ENCODE measurements at places on chromosomes 16 and 17.

DNA sequence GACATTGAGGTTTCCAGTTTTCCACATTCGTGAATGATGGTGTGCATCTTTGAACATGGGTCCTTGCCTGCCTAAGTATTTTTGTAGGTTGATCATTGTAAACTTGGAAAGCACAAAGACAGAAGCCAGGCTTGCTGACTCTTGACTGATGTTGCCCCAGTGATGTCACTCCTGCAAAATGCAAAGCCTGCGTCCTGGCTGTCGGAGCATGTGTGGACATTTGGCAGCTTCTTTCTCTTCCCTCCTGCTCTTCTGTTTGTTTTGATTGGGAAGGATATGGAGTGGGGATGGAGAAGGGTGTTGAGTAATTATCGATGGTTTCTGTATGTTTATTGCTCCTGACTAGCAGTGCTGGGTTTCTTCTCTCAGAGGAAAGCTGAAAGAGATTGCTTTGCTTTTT lies 3.2 kb downstream of the NDE1 start:
- no peak for DNase-seq

DNA sequence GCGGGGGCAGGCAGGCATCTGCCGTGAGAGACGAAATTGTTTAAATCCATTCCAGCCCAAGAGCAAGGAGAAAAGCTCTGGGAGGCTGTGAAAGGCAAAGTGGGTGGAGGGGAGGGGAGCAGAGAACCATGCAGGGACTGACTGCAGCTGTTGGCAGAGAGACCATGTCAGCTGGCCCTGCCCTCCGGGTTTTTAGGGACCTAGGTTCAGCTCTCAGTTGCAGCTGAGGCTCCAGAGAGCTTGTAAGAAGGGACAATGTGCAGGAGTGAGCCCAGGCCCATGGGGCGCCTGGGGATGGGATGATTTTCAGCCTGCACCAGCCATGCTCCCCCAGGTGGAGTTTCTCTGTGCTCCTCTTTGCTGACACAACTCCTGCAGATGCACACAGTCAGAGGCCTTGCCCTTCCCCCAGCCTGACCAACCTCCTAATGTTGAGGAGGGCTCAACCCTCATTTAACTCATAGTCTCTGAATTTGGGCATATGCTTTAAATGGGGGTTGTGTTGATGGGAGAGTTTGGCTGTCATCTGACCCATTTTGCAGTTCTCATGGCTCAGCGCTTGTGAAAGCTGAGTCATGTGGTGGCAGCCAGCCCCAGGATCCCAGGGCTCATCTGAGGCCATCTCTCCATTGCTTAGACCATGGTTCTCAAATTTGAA lies 70.9 kb downstream of the PLXDC1 start:
- no peak for DNase-seq

DNA sequence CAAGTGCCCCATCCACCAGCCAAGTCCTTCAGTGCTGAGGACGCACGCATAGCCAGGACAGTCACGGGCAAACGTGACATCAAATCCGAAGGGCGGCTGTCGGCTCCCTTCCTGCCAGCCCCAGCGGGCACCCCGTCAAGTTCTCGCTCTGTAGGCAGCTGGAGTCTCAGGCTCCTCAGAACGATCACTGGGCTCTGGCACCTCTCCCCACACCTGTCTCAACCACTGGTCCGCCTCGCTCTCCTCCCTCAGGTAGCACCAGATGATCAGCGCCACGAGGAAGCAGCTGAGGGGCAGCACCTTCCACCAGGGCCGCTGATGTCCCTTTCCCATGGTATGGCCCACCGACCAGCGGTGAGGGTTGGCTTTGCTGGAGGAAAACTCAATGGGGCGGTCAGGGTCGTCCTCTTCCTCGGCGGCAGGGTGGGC lies 422 bp downstream of the UQCC4 start:
- no peak for DNase-seq

DNA sequence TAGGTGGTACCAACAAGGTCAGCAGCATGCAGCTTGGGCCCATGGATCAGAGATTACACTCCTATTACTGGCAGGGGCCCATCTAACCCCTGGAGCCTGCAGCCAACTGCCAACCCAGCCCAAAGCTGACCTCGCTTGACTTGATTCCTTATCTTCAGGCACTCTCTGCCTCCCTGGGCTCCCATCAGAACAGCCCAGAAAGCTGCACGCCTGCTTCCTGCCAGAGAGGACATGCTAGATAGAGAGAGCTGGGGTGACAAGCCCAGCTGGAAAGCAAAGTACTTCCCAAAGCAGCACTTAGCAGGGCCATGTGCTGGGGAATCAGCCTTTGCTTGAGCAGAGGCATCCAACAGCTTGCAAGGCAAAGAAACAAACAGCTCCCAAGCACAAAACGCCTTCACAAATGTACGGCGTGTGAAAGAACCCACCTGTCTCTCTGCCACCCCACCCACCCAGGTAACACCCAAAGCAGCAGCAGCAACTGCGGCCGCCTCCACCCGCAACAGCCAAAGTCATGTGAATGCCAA lies 74.2 kb upstream of the NLK start:
- DNase-seq = no peak

DNA sequence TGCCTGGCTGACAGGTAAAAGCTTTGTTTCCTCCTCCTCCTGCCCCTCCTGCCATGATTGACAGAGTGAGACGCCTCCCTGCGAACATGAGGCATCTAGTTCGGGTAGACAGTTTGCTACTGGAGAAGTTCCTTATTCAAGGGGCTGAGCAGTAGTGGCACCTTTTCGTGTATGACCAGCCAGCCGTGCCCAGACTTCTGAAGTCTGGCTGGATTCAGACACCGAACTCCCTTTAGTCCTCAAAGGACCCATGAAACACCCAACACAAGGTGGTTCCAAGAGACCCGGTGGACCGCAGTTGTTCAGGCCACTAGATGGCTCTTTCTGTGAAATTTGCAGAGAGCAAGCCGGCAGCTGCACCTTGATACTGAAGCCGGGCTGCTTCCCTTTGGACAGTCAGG lies 192.8 kb downstream of the XYLT1 start:
- no peak for DNase-seq

- no peak for DNase-seq
Observed at GRCh38 chr17:73151916-73152632, 12.7 kb upstream of the SSTR2 start.

DNA sequence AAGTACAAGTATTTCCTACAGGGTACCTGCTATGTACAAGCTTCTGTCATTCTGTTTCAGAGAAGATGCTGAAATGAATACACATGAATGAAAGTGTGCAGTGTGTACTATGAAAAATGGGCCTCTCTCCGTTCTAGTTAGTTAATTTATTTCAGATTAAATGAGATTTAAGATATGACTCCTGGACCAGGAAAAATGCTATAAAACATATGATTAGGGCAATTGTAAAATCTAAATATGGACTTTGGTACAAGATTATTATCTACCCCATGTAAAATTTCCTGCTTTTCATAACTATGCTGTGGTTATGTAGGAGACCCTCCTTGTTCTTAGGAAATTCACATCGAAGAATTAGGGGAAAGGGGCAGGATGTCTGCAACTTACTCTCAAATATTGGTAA lies 28.9 kb downstream of the MYO1D start:
- no peak for DNase-seq

GRCh38 chr17:45371414-45372324 lies 54.8 kb upstream of the MAP3K14 start:
- DNase-seq = peak; percentile 84

- no peak for DNase-seq
Observed at GRCh38 chr16:75263963-75264445, 12.6 kb upstream of the BCAR1 start.

DNA sequence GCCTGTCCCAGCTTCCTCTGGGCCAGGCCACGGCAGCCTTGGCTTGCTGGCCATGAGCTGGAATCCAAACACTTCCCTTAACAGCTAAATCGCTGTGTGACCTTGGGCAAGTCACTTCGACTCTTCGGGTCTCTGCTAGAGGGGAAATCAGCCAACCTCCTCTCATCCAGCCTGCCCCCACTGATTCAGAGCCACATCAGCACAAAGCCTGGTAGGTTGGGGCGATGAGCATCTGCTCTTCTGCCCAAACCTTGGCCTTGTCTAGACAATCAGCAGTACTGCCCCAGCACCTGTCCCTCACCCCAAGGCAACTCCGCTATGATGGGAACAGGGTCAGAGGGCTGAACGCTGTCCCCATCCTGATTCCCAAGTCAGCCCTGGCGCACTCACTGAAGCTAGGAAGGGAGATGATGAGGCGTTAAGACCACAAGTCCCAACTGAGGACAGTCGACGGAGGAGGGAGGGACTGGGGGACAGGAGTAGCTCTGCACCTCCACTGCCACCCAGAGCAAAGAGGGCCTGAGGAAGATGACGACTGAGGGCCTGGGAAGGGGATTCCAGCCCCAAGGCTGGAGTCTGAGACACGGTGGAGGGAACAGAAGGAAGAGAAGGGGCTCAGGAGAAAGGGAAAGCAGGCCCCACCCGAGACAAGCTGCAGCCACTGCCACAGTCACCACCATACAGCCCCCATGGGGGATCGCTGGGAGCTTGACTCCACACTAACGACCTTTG lies 1.3 kb downstream of the CLUH start:
- DNase-seq = no peak

GRCh38 chr16:23145186-23145585 lies 4.1 kb downstream of the USP31 start:
- DNase-seq = no peak

- no peak for DNase-seq
Observed at GRCh38 chr17:40765657-40766056, 6.3 kb downstream of the KRT26 start.

GRCh38 chr17:45135978-45136791 lies 698 bp downstream of the ACBD4 start:
- no peak for DNase-seq

DNA sequence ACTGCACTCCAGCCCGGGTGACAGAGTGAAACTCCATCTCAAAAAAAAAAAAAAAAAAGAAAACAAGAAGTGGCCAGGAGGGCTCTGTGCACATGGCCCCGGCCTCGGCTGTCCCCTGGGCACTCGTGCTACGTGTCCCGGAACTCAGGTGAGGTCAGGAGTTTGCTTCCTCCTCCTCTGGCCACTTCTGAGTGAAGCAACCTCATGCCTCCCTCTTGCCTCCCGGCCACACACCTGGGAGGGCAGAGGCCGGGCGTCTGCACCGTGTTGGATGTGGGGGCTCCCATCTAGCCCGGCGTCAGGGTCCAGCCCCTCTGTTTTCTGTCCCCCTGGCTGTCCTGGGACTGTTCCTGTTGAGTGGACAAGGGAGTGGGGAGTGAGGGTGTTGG lies 22.2 kb downstream of the ASPSCR1 start:
- no peak for DNase-seq

DNA sequence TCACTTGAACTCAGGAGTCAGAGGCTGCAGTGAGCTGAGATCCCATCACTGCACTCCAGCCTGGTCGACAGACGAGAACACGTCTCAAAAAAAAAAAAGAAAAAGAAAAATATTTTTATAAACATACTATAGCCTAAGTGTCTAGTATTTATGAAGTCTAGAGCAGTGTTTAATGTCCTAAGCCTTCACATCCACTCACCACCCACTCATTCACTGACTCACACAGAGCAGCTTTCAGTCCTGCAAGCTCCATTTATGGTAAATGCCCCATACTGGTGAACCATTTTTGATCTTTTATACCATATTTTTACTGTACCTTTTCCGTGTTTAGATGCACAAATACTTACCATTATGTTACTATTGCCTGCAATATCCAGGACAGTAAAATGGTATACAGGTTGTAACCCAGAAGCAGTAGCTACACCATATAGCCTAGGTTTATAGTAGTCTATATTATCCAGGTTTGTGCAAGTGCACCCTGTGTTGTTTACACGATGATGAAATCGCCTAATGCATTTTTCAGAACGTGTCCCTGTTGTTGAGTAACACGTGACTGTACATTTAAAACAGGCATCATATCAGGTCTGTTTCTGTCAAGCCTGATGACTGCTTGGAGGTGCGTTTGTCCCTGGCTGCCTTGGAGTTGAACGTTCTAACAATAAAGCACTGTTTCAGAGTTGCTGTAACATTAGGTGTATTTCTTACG lies 10.1 kb downstream of the NUDT7 start:
- DNase-seq = no peak

DNA sequence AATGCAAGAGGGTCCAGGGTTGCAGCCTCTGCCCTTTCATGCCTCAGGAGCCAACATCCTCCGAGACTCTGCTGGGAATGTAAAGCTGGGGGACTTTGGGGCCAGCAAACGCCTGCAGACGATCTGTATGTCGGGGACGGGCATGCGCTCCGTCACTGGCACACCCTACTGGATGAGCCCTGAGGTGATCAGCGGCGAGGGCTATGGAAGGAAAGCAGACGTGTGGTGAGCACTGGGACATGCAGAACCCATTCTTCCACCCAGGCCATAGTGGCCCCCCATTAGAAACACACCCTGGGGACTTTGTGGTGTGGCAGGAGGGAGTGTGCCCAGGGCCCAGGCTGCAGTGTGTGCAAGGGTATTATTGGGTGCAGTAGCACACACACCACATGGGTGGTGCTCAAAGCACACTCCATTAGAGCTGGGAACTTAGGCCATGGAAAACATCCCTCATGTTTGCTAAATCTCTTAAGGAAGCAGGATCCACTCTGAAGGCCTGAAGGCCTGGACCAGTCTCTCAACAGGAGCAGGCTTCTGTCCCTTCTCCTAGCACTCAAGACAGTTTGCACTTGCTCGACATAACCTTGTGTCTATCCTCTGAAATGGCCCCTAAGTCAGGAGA lies 7.6 kb downstream of the LIMD2 start:
- no peak for DNase-seq

GRCh38 chr16:49744244-49745220 lies 111.4 kb downstream of the ZNF423 start:
- no peak for DNase-seq

GRCh38 chr17:73750975-73751374 lies 106.7 kb upstream of the SDK2 start:
- no peak for DNase-seq

- DNase-seq = no peak
Observed at GRCh38 chr16:88580371-88580770, 10.2 kb downstream of the ZC3H18 start.

DNA sequence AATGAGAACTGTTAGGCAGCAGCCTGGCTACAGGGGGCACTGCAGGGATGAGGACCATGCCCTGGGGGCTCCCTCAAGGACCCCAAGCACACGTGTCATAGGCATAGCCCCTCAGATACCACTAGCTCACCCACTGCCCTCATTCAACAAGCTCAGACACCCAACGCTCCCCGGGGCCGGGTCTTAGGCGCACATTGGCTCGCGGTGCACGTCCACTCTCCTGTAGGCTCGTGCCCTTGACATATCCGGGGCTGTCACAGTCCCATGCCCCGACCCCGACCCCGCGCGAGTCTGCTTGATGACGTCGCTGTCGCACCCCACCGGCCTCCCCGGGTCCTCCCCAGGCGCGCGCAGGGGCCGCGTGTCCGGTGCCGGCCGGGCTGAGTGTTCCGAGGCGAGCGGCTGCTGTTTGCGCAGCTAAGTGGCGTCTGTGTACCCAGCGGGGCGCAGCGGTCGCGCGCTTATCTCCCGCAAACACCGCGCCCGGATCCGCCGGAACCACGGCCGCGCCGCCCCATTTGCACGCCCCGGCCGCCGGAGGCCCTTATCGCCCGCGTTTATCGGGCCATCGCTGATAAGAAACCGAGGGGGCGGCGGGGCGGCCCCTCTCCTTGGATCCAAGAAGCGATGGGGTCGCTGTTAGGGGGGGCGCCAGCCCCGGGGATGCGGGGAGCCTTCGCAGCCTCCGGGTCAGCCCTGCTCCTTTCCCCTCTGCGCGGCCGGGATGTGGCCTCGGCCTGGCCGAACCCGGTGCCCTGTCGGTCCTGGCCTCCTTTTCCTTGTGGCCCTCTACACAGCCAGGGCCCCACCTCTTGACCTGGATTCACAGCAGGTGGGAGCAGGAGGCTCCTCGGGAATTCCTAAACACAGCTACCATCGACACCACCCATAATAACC lies 20.7 kb upstream of the NAGS start:
- DNase-seq = no peak

- no peak for DNase-seq
Observed at GRCh38 chr16:65947951-65948350, 418.5 kb upstream of the CDH5 start.

- no peak for DNase-seq
Observed at GRCh38 chr17:82963104-82963950, 116.1 kb upstream of the METRNL start.

All from vagina (tissue), 2 donors.